C1 segment of cervical spinal cord (tissue), 14 donors: ENCODE measurements at places on chromosomes 6 and 20.
A peak's percentile ranks its signal among the peaks of the same experiment; 100 is the strongest.

GRCh38 chr6:129638055-129638684, 71.8 kb downstream of the ARHGAP18 start:
- no peak for DNase-seq

GRCh38 chr20:59042151-59042795, at the start of gene PRELID3B:
Gene PRELID3B, minus strand, starts transcription at chr20:59042786. Its CDS starts 56 bp downstream, at chr20:59042730.
- DNase-seq = peak; percentile 15

GRCh38 chr6:140487586-140487985, 1113.1 kb upstream of the CITED2 start:
- no peak for DNase-seq

DNA sequence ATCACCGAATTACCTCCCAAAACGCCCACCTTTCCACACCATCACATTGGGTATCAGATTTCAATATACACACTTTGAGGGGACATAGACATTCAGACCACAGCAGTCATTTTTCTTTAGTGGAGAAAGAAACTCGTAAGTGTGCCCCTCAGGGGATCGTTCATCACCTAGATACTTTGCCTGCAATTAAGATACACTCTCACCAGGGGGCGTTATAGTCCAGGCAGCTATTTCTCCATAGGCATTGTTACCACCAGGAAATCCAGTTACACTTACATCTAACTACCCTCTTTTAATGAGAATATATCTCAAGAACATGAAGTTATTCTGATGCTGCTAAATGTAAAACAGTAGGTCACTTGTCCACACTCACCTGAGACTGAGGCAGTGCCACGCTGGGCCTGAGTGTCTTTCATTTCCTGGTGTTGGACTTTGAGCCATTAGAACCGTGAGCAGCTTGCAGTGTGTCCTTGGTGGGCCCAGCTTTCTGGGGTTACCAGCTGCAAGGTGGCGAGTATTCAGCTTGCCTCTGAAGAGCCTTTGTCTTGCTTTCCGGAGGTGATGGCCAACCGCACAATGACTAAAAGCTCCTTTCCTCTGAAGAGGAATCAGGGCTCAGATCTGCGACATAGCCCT, 35.1 kb upstream of the UNC93A start:
- DNase-seq = no peak

DNA sequence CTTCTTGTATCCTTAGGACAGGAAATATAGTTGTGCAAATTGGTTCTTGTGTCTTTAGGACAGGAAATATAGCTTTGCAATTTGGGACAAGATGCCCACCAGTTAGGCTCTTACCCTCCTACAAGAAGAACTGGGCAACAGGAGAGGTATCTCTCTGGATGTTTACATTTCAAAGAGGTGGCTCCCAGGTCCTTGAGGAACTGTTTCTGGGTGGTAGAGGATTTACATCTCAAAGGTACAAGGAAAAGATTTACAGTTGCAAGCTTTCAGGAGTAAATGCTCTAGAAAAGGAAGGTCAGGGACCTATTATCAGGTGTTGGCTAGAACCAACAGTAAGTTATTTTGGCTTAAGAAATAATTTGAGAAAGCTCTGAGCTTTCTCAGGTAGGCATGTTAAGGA, 19.2 kb downstream of the RNF182 start:
- DNase-seq = no peak

GRCh38 chr20:7971536-7972280, 31.4 kb upstream of the HAO1 start:
- no peak for DNase-seq

DNA sequence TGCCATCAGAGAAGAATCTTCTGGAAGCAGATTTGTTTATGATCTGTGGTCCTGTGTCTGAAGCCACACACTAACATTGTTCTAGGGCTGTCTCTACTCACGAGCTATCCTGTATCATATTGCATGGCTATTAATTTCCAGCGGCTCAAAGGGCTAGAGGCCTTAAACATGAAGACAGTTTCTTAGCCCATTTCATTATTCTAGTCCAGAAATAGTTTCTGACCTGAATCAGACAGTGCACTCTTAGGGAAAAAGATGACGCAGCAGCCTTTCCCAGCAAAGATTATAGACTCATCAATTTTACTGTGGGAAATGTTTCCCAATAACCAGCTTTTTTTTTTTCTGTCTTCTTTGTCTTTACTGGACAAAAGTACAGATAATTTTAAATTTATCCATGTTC, 105.3 kb upstream of the SUPT3H start:
- DNase-seq = no peak

DNA sequence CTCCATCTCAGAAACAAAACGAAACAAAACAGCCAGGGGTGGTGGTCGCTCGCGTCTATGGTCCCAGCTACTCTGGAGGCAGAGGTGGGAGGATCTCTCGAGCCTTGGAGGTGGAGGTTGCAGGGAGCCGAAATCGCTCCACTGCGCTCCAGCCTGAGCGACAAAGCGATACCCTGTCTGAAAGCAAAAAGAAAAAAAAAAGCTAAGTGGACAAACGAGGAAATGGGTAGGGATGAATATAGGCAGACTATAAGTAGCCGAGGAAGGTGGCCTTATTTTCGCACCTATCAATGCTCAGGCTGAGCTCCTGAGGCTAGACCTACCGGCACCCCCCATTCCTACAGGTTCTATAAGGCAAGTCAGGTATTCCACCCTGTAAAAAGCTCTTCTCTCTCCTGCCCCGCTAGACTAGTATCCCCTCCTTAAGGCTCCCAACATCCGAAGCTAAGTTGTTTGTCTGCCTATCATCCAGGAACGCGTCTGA, 650 bp upstream of the CASP8AP2 start:
- no peak for DNase-seq

- no peak for DNase-seq
Measured at GRCh38 chr6:36622901-36623546, 28.9 kb downstream of the SRSF3 start.

DNA sequence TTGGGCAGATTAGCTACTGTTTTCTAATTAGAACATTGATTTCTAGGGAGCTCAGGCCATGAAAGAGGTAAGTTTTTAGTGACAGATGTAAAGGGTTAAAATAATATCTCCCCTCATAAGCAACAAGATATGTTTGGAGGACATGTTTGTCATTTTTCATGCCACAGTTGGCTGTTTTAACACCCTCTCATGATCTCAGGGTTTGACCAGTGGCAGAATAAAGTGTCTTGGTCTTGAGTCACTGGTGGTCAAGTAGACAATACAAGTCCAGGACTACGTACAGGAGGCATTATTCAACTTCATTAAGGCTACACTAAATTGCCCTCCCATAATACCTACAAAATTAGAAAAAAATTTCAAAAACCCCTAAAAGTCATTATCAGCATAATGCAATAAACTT, 92.6 kb downstream of the F13A1 start:
- no peak for DNase-seq

- DNase-seq = no peak
Measured at GRCh38 chr6:119172824-119173223, 94.4 kb upstream of the FAM184A start.

DNA sequence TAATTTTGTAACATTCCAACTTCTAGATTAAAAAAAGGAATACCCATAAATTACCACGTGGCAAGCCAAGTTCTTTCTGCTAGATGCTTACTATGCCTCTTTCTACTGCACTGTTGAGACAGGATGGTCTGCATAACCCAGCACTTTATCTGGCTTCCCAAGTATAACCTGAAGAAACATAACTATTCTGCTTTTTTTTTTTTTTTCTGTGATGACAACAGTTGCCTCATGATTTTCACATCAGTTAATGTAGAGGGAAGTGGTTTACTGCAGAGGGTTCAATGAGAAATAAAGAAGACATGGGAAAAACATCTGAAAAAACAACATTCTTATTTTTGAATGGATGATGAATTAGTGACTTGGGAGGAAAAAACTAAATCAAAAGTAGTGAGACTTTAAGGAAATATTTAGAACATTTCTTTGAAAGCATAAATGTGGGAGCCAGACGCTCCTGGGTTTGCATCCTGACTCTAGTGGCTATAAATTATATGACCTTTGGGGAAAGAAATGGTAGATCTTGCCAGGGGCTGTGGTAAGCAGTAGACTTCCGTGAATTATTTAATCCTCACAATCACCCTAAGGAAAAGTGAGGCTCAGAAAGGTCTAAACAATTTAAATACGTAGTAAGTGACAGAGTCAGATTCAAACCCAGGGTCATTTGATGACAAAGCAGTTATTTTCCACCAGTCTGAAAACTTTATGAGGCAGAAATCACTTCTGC, 230.7 kb downstream of the PHACTR1 start:
- DNase-seq = no peak

GRCh38 chr6:97689078-97689754, 406.2 kb upstream of the MMS22L start:
- DNase-seq = no peak

GRCh38 chr6:166056637-166057036, 111.0 kb downstream of the TBXT start:
- peak; percentile 13 for DNase-seq

GRCh38 chr6:55584654-55585354, 5.8 kb upstream of the HMGCLL1 start:
- DNase-seq = no peak
